Fibroblast of skin of abdomen (primary cell): ENCODE measurements at places on chromosomes 4 and X.

DNA sequence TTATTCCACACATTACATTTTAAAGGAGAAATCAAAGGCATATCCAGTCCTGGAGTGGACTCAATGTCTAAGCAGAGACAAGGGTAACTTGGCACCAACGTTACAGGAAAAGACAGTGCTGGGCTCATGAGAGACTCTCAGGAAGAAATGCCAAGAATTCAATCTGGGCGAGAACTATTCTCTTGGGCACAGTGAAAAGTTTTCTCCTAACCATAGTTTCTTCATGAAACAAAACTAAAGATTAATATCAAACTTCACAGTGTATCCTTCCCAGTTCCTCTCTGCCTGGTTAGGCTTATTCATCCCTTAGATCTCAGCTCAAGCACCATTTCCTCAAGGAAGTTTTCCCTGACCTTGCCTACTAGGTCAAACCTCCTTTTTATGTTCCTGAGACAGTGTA, 109.4 kb upstream of the TLL1 start:
- DNase-seq, result no peak

DNA sequence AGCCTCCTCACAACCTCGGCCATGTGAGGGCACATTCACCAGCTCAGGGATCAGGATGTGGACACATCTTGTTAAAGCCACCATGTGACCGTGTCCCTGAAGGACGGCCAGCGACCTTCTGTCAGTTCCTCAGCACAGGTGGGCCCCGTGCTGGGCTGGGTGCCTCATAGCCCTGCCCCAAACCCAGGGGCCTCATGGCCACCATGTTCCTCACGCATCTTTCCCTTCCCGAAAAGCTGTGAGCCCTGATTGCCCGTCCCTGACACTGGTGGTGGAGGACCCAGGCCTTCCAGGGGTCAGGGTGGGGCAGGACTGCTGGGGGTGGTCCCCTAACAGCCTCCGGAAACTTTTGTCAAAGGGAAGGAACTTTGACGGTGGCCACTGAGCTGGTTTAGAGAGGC, 60.1 kb upstream of the ADRA2C start:
- DNase-seq, result no peak

GRCh38 chr4:7857238-7857701, 82.4 kb downstream of the AFAP1 start:
- peak; percentile 93 for DNase-seq

- no peak for DNase-seq
Observed at GRCh38 chr4:23297327-23297726, 592.5 kb downstream of the PPARGC1A start.

- no peak for DNase-seq
Observed at GRCh38 chrX:47697181-47697580, 38.2 kb upstream of the UXT start.

- DNase-seq, result peak; percentile 99
Observed at GRCh38 chr4:128776794-128777216, 32.7 kb upstream of the JADE1 start.

GRCh38 chrX:97030463-97030862, 146.8 kb downstream of the RPA4 start:
- DNase-seq, result no peak

GRCh38 chr4:77818073-77818601, 1.0 kb downstream of the CNOT6L start:
- DNase-seq, result peak; percentile 82

- DNase-seq, result no peak
Observed at GRCh38 chr4:113832803-113833202, 71.3 kb upstream of the CAMK2D start.

DNA sequence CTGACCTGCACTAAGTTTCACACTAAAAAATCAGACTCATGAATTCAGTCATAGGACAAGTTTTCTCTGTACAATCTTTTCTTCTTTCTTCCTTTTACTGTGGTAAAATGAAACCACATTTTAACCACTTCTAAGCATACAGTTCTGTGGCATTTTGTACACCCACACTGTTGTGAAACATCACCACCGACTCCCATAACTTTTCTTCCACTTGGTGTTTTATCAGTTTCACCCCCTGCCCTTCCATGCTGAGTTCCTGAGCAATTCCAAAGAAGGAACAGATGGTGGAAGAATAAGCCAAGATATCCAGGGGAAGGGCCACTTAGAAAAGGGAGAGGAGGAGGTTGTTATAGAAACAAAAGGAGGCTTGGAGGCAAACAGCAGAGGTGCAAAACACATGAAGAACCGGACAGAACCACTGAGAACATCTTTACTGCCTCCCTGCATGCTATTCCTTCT, 22.6 kb downstream of the SLC25A4 start:
- DNase-seq, result peak; percentile 75

DNA sequence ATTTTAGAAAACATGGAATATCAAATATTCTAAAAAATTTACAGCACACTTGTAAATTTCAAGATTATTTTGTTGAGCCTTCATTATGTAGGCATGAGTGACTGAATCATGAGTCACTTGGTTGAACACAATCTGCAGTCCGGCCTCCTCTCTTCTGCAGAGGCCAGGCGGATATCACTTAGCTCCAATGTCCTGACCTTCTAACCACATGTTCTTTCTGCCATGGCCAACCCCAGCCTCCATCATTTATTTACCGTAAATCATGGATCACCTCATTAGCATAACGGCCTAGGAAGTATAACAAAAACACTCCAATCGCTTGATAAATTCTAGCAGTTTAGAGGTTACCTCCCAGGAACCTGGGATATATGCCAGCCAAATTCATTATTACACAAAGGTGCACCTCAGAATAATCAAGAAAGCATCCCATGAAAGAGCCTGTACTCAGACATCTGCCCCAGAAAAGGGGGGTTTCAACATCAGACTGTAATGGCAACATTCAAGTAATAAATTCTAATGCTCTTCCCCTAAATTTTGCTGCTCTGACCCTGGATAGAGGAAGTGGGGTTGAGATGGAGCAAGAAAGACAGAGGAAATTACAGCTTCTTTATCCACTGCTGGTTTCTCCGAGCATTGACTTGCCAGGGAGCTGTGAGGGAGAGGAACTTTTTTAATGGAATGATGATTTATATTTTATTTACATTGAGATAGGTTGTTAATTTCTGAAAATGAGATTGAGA, 2153.6 kb upstream of the AGA start:
- peak; percentile 53 for DNase-seq

DNA sequence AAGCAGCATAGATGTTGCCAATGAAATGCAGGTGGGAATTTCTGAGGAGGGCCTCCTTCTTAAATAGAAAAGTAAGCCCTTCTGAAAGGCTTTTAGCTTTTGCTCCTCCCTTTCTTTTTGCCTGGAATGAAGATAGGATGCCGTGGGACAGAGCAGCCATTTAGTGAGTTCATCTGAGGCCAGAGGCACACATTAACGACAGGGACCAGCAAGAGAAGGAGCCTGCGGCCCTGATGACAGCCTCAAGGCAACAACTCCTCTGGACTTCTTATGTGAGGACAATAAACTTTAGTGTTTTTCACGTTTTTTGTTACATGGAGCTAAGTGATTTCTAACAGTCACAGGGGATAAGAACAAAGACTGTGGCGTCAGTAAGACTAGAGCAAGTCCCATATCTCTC, 1.1 kb upstream of the BDH2 start:
- no peak for DNase-seq
